ENCODE measurements at places on chromosomes 11 and 22. TPM values are rescaled to one million over a fixed set of nuclear protein-coding genes. Genes with fewer than 3 reads are reported as not detected.

The OR56A1 gene
- total RNA-seq = not detected

The NRIP3 gene
- 3.6 TPM for total RNA-seq

The TRPC6 gene
- 3.6 TPM for total RNA-seq

The ELF5 gene
- total RNA-seq = not detected

The CHADL gene
- 3.3 TPM for total RNA-seq

The CRYBB1 gene
- total RNA-seq = not detected
